ENCODE measurements at places on chromosomes 12 and 14.
A peak's percentile ranks its signal among the peaks of the same experiment; 100 is the strongest.

DNA sequence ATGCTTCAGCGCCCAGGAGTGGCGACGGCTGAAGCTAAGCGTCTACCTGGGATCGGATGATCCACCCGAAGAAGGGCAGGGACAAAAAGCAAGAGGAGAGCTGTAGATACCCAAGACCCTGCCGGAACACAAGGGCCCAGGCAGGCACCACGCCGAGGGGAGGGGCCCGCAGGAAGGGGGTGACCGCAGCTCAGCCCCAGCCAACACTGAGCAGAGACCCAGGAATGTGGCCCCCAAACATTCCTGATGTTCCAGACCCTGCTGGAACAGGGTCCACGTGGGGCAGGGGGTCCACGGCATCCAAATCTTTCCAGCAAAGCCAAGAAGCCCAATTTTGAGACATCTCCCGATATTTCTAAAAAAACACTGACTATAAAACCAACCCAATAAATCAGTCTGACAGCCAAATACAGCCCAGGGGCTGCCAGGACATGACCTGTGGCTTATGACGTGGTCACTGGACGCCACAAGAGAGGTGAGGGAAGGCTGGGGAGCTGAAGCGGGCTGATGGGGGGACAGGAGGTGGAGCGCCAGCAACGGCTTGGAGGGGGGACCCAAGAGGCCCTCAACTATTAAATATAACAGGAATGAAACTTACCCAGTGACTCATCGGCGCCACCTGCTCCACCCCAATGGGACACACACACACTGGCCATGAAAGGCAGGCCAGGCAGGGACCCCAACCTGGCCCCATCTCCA lies 58.9 kb downstream of the NCOR2 start:
- peak; percentile 22 for DNase-seq

- DNase-seq = no peak
Observed at GRCh38 chr12:24069532-24070395, 120.3 kb upstream of the SOX5 start.

DNA sequence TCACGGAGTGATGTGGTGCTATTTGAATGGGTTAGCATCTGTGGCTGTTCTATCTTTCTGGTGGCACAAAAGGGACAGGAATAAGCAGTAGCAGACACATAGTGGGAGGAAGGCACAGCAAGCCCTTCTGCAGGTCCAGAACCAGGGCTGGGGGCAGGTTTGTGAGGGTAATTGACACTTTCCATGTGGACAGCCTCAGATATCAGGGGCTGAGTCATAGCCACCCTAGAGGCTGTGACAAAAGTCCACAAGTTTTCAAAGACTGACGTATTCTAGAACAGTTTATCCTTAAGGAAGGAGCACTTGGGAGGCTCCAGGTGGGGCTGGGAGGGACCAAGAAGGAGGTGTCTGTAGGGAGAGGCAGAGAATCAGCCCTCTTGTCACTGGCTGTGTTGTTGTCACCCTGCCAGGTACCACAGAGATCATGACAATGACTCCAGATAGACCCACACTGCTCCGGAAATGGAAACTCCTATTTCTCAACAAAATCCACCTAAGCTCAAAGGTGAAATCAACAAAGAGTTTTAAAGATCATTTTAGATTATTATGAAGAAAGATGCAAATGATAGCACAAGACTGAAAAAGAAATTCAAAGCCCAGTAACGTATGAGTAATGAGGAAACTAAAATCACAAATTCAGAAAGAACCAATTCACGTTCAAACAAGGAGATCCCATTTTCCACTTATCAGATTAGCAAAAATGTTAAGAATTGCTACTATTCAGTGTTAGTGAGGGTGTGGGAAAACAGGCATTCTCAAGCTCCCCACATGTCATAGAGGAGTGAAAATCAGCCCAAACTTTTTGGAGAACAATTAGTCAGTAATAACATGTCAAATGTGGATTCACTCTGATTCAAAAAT lies 48.3 kb downstream of the NFKBIA start:
- DNase-seq = peak; percentile 86

DNA sequence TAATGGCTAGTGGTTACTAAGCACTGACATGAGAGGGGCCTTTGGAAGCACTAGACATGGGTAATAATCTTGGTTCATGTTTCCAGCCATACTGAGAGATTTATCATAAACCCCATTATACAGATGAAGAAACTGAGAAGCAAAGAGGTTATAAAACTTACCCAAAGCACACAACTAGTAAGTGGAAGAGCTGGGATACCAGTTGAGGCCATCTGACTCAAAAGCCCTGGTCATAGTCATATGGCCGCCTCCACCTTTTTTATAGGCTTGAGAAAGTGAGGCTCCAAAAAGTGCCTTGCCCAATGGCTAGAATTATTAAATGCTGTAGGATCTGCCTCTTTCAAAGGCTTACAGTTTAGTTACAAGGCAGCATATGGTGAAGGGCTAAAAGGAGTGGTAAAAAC lies 944 bp downstream of the TXNRD1 start:
- no peak for DNase-seq

- no peak for DNase-seq
Observed at GRCh38 chr14:68523989-68524725, 268.7 kb downstream of the ZFP36L1 start.

DNA sequence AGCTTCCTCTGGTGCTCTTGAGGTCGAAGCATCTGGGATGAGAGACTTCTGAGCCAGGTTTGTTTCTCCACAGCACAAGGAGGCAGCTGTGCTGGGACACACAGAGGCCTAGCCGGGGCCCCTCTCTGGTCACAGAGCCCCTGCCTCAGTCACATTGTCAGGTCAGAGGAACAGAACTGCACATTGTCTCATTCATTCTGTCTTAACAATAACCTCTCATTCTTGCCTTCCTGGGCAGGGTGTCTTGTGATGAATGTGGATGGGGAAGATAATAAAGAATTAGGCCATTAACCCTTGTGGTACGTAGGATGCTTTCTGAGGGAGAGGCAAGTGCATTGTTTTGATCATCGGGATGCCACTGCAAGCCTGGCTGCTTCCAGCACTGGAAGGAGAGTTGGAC lies 29.8 kb downstream of the FNTB start:
- no peak for DNase-seq

- DNase-seq = no peak
Observed at GRCh38 chr14:80977221-80977620, 21.8 kb downstream of the TSHR start.

GRCh38 chr12:49929581-49929980 lies 21.0 kb upstream of the AQP2 start:
- no peak for DNase-seq

- DNase-seq = no peak
Observed at GRCh38 chr12:69502345-69503081, 32.3 kb downstream of the FRS2 start.

DNA sequence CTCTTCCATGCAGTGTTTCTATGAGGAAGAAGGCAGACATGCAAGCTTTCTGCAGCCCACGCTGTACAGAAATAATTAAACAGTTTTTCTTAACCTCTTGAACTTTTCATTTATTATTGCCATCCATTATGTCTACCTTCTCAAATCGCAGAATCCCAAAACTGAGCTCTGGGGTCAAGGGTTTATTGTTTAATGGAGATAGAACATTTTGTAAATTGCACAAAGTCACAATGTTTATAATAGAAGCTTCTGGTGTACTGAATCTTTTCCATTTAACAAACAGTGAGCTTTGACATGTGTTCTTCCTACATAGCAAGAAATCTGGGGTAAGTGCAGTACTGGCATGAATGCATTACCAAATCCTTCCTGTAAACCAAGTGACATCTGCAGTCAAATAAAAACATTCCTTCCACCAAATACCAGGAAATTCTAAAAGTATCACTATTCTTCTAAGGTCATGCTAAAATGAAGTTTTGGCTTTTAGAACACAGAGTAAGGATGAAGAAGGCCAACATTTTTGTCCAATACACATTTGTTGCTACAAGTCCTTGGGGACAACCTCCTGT lies 385.3 kb upstream of the DDHD1 start:
- no peak for DNase-seq

- DNase-seq = peak; percentile 9
Observed at GRCh38 chr14:105859717-105860614, 333.6 kb downstream of the TMEM121 start.

DNA sequence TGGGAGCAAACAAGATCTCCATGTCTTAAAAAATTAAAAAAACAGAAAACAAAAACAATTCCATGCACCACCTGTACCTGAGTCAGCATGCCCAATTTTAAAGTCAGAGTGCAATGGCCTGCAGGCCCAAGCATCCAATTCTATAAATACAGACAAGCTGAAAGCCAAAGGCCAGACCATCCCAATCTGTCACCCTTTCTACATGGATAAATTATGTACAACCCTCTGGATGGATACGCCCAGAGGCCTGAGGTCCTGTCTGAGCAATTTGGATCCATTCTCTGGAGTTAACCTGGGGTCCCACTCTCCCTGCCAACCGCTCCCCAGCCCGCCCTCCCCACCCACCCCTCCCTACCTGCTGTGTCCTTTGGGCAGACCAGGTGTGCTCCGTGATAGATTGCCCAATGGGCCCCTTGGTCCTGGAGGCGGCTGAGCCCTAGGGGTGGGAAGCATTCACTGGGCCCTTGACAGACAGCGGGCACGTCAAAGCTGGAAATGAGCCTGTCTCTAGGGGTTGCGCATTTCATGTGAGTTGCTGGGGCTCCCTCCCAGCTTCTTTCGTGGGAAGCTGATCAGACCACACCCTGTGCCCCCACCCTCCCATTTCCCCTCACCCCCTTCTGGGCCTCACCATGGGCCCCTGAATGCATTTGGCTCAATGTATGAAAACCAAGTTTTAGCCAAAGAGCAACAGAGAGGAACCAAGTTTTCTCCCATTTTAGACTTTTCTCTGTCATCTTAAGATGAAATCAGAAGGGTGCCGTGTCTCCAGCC lies 171.3 kb downstream of the BCL11B start:
- no peak for DNase-seq

GRCh38 chr12:120719496-120720233 lies 6.0 kb upstream of the ACADS start:
- no peak for DNase-seq

DNA sequence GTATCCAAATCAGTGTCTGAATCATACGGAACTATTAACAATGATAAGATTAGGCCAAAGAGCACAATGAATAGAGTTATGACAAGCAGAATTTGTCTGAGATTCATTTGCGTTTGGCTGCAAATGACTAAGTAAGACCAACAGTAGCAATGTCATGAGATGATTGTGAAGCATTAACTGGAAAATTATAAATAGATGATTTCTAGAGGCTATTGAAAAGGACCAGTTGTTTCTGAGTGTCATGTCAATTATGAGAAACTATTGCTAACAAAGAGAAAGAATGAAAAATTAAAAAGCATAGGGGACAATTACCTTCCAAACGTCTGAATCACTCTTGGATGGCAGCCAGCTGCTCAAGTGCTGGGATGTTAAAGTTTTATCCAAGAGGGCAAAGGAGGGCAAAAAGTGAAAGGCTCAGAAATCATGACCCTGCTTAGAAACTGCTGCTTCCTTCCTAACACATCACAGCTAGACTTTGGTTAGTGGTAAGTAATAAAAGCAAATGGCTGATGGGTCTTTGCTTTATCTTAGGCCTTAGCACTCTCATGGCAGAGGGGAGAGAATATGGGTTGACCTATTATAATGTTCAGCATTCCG lies 89.0 kb downstream of the AKAP6 start:
- no peak for DNase-seq

GRCh38 chr12:111598637-111599452 lies at the start of gene ATXN2:
Gene ATXN2 (minus strand): TSS chr12:111599315. CDS start chr12:111599034, 281 bp downstream.
- DNase-seq = peak; percentile 56

- DNase-seq = no peak
Observed at GRCh38 chr14:83697099-83697498, 1832.8 kb upstream of the FLRT2 start.

- DNase-seq = no peak
Observed at GRCh38 chr14:100950024-100950423, 46.5 kb upstream of the RTL1 start.

- peak; percentile 60 for DNase-seq
Observed at GRCh38 chr14:32939254-32940065, 781 bp downstream of the NPAS3 start.

GRCh38 chr14:99425272-99425681 lies 55.4 kb downstream of the SETD3 start:
- no peak for DNase-seq

- DNase-seq = no peak
Observed at GRCh38 chr14:94269156-94269555, 23.9 kb downstream of the SERPINA10 start.

GRCh38 chr12:6122201-6122600 lies 2.3 kb downstream of the VWF start:
- no peak for DNase-seq

GRCh38 chr12:116331876-116332275 lies 54.4 kb upstream of the MED13L start:
- no peak for DNase-seq

- DNase-seq = no peak
Observed at GRCh38 chr12:25184132-25184531, 10.8 kb downstream of the DNAI7 start.

- peak; percentile 69 for DNase-seq
Observed at GRCh38 chr14:77124345-77125280, 17.0 kb downstream of the ZDHHC22 start.

- no peak for DNase-seq
Observed at GRCh38 chr14:61041704-61042103, 60.7 kb downstream of the SLC38A6 start.

DNA sequence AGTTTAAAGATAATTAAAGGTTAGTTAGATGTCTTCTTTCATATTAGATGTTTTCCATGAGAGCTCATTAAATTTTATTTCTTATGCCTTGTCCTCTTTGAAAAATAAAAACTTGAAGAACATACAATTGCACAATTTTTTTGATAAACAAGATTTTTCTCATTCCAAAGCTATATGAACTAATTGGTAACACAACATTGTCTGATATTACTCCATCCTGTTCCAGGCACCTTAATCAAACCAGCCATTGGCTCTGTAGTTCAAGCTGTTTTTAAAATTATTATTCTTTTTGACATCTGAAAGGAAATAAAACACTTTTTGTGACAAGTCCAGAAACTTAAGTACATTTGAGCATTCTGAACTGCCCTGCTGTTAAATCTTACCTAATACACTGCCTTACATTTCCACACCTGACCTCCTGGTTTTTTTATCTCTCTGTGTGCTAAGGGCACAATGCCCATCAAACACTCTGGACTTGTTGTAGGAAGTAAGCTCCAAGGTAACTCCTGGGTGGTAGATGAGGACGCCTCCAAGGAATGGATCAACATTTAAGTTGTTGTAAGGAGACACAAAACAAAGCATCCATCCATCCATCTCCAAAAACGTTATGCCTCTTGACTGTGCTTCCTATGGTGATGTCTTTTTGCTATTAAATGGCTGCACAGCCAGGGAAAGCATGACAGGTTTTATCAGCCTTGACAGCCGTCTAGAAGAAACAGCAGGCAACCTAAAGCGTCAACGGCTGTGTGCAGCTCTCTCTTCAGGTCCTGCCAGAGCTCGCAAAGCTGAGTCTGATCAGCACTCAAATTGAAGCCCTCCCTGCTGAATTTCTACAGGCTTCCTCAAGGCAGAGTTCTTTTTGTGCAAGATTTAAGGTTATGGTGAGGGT lies 449.9 kb upstream of the FLRT2 start:
- DNase-seq = no peak

- DNase-seq = no peak
Observed at GRCh38 chr14:44428231-44428945, 78.7 kb downstream of the FSCB start.

All from activated naive CD4-positive, alpha-beta T cell treated with anti-CD3 and anti-CD28 coated beads for 36 hours (primary cell).